Midbrain (tissue), 1 donor: ENCODE measurements at places on chromosomes 7 and 10.

- DNase-seq = no peak
Observed at GRCh38 chr10:132665946-132666704, 119.8 kb downstream of the NKX6-2 start.

- no peak for DNase-seq
Observed at GRCh38 chr7:101998906-101999240, 181.4 kb downstream of the CUX1 start.

GRCh38 chr7:32030904-32031692, 39.1 kb downstream of the PDE1C start:
- no peak for DNase-seq

DNA sequence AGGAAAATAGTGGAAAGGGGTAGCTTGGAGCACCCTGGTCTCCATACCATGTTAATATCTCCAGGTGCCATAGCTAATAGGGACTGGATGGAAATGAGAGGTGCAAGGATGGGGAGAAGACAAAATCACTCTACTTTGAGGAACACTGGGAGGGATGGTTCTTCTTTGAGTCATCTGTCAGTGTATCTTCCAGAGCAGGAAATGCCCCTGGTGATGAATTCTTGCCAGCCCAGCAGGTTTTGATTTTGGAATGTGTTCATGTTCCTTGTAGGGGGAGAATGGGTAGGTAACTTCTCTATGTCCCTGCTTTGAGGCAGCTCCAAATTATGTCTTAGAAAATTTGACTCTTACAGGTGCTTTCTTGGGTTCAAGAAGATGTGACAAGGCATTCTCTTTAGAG, 177.0 kb upstream of the GLI3 start:
- no peak for DNase-seq

- no peak for DNase-seq
Observed at GRCh38 chr10:49330127-49330665, 31.2 kb downstream of the C10orf71 start.

- DNase-seq = peak; percentile 55
Observed at GRCh38 chr7:32068411-32069101, 1.7 kb downstream of the PDE1C start.

- DNase-seq = no peak
Observed at GRCh38 chr7:71800321-71800720, 611.8 kb downstream of the CALN1 start.

DNA sequence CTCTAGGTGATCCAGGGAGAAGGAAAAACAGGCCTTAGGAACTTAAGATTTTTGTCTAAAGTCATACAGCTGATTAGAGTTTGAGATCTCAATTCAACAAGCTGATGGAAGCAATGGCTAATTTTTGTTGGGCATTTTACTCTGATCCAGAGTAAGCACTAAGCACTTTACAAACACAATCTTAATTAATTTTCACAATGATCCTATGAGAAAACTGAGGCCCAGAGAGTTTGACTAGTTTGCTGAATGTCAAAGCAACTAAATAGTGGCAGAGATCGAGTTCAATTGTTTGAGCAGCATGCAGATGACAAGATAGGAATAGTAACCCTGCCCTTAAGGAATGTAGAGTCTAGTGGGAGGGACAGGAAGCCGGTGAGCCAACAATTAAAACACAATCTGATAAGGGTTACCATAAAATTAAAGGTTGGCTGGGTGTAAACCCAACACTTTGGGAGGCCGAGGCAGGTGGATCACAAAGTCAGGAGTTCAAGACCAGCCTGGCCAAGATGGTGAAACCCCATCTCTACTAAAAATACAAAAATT, 13.5 kb upstream of the RPEL1 start:
- DNase-seq = no peak

DNA sequence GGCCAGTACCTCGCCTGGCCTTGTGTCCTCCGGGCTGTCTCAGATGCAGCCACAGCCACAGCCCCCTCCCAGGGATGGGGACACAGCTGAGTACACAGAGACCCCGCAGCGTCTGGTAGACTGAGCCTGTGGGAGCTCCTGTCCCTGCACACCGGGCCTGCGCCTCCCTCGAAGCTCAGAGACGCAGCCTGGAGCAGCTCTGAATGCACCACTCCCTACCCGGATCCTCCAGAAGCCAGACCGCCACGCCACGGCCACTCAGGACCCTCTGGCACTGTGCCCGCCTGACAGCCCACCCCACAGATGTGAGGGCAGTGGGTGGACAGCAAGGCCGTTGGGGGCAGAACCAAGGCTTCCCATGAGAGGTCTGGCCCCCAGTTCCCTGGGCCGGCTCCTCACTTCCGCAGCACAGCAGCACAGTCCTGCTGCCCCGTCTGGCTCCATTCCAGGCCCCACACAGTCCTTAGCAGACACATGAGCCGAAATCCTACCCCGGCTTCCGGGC, 40.8 kb downstream of the PAPOLB start:
- DNase-seq = no peak

GRCh38 chr7:1085266-1085665, 2.6 kb upstream of the GPER1 start:
- no peak for DNase-seq

DNA sequence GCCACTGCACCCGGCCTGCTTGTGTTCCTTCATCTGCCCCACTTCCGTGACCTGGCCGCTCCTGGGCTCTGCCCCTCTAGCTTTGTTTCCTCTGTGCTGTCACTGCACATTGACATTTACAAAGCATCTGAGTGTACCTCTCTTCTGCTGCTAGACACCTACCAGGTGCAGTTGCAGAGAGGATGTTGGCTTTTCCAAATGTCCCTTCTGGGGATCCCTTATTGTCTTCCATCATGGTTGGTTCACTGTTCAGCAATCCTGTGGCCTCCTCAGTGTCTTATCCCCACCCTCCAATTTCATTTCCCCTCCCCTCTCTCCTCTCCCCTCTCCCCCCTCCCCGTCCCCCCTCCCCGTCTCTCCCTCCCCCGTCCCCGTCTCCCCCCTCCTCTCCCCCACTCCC, 13.8 kb downstream of the VWA2 start:
- no peak for DNase-seq

DNA sequence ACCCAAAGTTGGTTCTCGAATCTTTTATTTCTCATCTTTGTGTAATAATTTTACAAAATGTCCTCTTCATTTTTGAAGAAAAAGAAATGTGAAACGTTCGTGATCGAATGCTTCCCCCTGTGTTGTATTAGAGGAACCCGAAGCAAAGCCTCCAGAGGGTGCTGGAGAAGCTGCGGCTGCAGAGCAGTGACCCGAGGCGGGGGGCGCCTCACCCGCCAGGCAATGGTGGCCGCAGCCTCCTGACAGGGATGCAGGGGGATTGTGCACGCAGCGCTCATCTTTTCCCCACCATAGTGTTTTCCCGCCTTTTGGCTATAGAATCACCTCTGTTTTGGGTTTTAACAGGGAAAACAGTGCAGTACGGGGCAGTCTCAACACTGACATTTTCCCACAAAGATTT, 307.5 kb upstream of the ANKRD30A start:
- DNase-seq = no peak

DNA sequence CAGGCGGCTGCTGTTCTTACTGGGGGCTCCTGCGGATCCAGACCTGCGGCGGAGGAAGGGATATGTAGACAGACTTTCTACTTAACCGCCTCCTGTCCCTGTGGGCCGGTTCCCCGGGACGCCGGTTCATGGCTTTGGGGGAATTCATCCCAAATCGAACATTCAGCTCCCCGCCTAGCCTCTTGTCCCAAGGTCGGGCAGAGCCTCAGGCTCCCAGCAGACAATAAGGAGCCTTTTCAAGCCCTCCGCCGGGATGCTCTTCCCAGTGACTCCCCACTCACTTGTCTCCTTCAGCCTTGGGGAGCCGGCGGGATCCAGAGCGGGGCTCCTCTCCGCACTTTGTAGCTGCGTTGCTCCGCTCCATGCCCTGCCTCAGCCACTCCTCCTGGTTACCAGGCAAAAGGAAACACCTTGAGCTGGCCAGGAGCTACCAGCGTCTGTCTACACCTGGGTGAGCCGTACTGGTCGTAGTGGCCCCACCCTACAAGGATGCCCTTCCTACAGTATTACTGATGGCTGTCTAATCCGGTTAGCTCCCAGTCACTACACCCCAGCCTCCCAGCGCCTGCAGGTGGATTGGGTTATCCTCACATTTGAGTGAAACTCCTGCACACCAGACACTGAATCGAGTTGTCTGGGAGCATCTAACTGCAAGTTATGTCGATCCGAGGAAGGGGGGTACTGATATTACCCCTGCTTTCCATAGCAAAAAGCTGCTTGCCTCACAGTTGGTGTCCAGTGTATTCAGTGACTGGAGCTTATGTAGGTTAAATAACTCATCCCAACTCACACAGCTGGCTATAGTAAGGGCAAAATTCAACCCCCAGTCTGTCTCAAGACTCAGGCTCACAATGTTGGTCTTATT, at the start of gene C10orf95:
C10orf95 (minus strand) TSS at position 439 of the 865 bp plus-strand sequence. CDS start 450 bp downstream, outside the sequence.
- no peak for DNase-seq

- no peak for DNase-seq
Observed at GRCh38 chr10:310976-311639, 175.9 kb downstream of the ZMYND11 start.

DNA sequence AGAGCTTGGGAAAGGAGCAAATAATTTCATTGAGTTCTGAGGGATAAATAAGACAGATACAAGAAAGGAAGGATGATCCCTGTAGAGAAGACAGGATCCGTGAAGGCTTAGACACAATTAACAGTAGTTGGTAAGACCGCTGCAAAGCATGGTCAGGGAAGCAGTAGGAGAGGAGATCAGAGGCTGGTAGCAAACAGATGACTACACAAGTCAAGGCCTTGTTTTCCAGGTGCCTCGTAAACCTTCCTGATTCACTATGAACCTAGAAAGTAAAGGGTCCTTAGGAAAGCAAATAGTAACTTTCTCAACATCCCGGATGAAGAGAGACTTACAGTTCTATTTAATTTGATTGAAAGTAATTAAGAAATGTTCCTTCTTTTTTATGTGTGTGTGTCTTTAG, 118.6 kb downstream of the GNAI1 start:
- DNase-seq = no peak

- DNase-seq = no peak
Observed at GRCh38 chr7:5630670-5631069, 150.8 kb downstream of the RNF216 start.

DNA sequence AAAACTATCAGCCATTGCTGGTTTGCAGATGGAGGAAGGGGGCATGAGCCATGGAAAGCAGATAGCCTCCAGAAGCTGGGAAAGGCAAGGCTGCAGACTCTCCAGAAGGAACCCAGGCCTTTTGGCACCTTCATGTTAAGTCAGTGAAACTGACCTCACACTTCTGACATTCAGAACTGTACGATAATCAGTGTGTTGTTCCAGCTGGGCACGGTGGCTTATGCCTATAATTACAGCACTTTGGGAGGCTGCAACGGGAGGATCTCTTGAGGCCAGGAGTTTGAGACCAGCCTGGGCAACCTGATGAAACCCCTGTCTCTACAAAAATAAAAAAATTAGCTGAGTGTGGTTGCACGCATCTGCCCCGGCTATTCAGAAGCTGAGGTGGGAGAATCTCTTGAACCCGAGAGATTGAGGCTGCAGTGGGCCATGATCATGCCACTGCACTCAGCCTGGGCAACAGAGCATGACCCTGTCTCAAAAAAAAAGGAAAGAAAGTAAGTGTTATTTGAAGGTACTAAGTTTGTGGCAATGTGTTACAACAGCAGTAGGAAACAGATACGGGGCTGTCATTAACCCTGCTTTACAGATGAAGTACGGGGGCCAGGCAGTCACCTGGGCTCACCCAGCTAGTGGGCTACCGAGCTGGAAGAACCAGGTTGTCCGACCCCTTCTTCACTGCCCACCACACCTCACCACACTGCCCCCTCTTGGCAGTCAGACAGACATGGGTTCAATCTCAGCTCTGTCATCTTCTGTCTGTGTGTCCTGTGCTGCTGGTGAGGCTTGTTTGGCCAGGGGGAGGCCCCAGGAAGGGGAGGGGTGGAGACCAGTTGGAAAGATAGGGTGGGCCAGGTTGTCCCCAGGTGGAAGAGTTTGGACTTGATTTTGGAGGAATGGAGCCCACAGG, 18.3 kb downstream of the CHST3 start:
- DNase-seq = no peak

- DNase-seq = no peak
Observed at GRCh38 chr10:68895041-68895440, 6.1 kb upstream of the DDX50 start.

DNA sequence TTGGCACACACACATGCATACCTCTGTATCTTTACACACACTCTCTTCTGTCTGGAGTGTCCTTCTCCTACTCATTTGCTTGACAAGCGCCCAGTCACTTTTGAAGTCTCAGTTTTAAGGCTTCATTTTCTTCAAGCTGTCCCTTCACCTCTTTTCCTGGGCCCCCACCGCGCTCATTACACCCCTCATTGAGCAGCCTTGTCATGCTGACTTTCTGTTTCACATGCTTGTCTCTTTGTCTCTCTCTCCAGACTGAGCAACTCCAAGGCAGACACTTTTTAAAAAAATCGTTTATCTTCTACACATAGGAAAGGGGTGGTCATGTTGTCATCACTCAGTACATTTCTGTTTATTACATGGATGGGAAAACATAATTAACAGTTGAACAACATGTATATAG, 225.2 kb upstream of the FZD1 start:
- no peak for DNase-seq

GRCh38 chr7:2894118-2894940, 50.2 kb upstream of the GNA12 start:
- no peak for DNase-seq

DNA sequence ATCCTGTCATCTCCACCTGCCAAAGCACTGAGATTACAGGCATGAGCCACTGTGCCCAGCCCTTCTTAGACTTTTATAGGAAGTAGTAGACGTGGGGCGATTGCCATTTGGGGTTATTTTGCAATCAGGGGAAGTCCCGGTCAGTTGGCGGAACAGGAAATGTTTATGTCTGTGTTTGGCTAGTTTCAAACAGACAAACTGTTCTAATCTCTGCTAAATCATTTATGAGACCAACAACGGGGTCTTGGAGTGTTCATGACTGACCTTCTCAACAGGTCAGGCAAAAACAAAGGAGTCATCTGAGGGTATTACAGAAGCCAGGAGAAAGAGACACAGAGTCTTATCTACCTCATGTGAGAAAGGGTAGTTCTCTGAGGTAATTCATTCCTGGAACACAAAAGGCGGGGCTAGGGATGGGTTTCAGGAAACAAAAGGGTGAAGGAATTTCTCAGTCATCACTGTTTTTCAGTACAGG, 6.6 kb upstream of the TPK1 start:
- no peak for DNase-seq

DNA sequence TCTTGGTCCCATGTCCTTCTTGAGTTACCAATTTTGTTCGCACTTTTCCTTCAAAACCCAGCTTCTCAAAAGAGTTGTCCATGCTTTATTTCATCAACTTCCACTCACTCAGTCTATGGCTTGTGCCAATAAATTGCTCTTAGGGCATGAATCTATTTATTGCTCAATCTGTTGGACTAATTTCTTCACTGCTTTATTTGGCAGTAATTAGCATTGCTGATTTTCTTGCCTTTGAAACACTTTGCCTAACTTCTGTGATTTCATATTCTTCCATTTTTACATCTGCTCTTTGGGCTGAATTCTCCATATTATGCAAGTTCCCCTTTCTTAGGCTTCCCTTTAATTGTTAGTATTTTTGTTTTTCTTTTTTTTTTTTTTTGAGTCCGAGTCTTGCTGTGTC, 16.8 kb downstream of the DLD start:
- DNase-seq = no peak
